ENCODE measurements at places on chromosomes 3 and 15.

GRCh38 chr15:85504749-85505676 is 124.6 kb downstream of the AKAP13 start:
- no peak for DNase-seq

DNA sequence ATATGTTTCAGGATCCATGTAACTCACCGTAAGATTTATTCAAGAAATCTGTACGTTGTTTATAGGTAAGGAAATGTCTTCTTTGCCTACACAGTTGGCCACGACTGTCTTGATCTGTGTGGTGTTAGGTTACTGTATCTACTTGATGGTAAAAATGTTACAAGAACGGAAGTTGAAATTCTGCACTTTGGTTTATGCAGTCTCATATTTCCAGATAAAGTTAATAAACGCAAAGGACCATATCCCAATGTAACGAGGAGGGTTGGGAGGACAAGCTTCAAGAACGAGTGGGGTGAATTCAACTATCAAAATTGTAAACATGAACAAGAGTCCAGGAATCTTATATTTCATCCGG is 1.0 kb downstream of the USF3 start:
- no peak for DNase-seq

DNA sequence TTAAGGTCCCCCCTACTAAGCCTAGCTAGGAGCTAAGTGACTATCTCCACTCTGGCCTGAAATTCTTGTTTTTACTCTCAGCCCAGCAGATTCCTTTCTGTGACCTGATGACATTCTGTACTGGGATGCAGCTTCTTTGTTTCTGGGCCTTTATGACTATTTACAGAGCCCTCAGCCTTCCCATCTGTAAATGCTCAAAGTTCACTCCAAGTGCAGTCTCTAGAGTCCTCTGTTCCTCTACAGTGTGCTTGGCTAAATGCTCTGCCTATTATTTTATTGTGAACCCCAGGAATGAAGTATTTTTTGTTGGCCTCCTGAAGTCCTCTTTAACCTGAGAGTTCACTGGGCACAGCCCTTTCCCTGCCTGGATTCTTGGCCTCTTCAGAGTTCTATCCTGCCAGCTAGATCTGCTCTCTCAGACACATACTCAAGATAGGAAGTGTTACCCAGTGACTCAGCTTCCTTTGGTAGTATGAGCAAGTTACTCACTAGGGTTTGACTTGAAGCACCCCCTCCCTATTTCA is 278.1 kb upstream of the P2RY1 start:
- DNase-seq = no peak

- no peak for DNase-seq
These were observed 343.0 kb upstream of the THRB start for GRCh38 chr3:24837601-24838000.

GRCh38 chr15:55530861-55531313 is 22.9 kb upstream of the DNAAF4 start:
- no peak for DNase-seq

DNA sequence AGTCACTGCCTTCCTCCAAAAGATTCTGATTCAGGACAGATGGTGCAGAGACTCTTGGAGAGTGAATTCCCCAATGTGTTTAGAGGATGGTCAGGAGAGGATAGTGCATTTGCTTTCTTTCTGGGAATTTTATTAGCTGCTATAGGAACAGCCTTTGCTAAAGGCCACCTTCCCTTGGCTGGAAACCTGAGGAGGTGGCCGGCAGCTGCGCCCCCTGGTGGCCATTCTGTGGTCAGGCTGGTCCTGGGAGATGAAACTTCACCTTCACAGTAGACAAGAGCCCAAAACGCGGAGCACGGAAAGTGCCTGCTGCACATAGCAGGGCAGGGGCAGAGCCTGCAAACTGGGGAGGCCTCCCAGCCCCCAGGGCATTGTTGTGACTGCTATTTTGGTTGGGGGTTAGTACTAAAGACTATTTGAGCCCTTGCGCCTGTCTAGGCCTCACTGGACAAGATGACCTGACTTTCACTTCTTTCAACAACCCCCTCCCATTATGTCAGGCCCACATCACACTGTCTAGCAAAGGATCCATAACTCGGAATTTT is 34.3 kb downstream of the SEC22C start:
- DNase-seq = no peak

DNA sequence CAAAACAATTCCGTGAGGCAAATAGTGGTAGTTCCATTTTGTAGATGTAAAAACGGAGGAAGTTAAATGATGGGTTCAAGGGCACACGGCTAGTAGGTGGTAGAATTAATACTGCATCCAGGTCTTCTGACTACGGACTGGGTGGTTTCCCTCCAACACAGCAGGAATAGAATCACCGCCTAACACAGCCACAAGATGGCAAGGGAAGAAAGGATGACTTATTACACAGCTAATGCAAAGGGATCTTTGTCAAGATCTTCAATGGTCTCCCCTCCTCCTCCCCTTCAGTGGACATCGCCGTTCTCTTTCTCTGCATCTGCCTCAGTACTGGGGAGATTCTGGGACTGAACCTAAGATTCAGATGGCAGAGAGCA is 524 bp upstream of the TOPBP1 start:
- DNase-seq = no peak

GRCh38 chr3:161568671-161569070 is 72.1 kb downstream of the OTOL1 start:
- DNase-seq = no peak

DNA sequence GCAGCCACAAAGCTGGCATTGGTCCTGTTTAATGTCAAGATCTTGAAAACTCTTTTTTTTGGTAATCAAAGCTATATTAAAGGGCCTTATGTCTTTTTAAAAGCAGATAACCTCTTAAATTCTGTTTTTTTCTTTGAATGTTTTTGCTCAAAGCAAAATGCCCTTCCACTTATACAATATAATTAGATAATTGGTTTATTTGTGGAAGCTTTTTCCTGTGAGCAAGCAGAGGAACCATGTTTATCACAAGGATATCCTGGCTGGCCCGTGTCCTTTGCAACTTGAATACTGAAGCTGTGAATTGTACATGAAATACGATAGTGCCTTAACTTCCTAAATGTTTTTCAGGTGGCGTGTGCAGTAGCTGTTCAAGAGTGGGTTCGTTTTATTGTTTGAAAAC is 2.6 kb downstream of the ST3GAL6 start:
- DNase-seq = no peak

GRCh38 chr3:53008932-53009331 is 36.9 kb downstream of the SFMBT1 start:
- no peak for DNase-seq

DNA sequence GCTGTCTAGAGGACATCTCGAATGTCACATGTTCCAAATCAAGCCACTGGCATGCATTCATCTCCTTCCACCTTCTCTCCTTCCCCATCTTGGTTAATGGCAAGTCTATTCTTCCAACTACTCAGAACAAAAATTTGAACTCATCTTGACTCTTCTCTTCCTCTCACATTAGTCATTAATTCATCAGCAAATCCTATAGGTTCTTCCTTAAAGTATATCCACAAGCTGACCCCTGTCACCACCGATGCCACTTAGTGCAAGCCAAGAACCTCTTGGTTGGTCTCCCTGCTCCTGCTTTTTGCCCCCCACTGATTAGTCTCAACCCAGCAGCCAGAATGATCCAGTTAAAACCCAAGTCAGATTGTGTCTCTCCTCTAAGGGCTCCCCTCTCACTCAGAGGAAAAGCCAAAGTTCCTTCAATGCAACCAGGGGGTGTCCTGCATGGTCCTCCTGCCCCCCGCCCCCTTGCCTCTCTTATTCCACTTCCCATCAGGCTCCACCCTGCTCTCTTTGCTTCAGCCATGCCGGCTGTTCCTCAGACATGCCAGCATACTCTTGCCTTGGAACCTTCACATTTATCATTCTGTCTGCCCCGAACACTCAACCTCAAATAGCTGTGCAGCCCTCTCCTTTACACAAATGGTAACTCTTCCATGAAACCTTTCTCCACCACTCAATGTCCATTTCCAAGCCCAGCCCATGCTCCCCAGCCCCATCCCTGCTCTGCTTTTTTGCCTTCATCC is 1.0 kb upstream of the GALNT15 start:
- no peak for DNase-seq

DNA sequence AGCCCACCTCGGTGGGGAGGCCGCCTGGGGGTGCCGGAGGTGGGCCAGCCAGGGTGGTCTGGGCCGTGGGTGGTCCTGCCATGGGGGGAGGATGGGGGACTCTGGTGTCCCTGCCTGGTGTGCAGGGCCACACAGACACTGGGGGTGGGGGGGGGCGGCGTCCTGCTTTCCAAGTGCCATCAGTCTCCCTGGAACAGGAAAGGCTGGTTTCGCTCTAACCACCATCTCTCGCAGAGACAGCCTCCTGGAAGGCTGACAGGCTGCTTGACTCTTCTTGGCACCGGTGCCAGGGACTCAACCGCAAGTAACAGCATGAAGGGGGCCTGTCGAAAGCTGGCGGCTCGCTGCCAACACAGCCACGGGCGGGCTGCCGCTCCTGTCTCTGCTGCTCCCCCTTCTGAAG is 40.3 kb downstream of the RGMA start:
- DNase-seq = no peak

DNA sequence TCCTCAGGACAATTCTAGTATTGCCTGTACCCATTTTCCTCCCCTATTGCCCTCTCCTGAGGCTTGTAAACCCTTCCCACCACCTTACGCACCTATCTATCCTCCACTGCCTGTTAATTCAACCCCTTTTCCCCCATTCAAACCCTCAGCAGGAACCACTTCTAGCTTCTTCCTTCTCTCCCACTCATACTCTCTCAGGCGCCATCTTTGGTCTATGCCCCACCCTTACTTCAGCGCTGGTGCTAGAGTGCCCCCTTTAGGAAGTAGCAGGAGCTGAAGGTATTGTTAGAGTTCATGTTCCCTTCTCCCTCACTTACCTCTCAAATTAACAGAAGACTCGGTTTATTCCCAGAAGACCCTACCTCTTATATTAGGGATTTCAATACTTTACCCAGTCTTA is 121.8 kb upstream of the NLGN1 start:
- DNase-seq = no peak

- DNase-seq = no peak
These were observed 665.9 kb downstream of the SQOR start for GRCh38 chr15:46300716-46301115.

- DNase-seq = no peak
These were observed 302.3 kb upstream of the ICE2 start for GRCh38 chr15:60781211-60781713.

DNA sequence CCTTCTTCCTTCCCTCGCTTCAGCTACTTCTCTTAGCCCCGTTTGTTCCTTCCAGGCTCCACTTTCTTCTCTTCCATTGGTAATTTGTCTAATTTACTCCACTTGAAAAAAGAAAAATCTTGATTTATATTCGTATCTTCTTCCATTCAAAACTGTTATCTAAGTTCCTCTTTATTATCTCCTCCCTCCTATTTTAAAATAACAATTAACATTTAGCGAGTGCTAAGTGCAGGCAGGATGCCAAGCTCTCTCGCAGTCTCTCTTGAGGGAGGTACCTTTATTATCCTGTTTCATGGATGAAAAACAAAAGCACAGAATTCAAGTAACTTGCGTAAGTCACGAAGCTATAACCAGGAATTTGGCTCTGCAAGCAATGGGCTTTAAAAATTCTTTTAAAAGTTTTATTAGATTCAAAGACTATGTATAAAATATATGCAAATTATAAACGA is 418.9 kb upstream of the NAALADL2 start:
- no peak for DNase-seq

DNA sequence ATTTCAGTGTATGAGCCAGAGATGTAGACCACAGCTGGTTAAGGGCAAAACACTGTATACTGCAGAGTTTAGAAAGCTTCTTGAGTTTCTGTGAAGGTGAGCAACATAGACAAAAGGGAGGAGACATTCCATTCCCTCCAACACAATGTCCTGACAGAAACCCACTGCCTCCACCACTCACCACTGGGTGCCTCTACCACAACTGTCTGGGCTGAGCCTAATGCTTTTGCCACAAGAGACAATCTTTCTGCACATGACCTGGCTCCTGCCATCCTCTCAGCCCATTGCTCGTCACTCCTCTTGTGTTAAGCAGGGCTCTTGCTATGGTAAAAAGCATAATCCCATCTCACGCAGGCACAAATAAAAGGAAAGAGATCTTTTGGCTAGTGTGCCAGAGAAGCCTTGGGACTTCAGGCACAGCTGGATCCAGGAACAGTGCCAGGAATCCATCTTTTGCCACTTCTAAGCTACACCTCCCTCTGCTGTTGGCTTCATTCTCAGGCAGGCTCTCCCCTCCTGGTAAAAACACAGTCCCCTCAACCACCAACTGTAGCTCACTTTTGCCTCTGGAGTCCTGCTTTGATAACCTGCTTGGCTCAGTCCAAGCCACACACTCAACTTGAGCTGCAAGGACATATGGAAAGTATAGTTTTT is 140.6 kb upstream of the PRR20G start:
- DNase-seq = no peak

DNA sequence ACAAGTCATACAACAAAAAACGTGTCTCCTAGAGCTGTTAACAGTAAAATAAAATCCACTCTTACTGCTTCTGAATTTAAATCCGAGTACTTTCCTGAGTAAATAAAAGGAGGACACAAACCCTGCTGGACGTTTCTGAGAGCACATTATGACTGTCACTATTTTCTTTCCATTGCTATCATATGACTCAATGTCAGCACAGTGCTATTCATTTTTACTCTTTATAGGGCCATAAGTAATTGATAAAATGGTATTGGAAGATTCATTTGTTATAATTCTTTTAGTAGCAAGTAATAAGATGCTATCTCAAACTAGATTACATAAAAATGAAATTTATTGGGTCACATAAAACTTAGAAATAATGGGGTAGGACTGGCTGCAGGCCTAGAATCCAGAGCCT is 68.6 kb downstream of the ALCAM start:
- no peak for DNase-seq

DNA sequence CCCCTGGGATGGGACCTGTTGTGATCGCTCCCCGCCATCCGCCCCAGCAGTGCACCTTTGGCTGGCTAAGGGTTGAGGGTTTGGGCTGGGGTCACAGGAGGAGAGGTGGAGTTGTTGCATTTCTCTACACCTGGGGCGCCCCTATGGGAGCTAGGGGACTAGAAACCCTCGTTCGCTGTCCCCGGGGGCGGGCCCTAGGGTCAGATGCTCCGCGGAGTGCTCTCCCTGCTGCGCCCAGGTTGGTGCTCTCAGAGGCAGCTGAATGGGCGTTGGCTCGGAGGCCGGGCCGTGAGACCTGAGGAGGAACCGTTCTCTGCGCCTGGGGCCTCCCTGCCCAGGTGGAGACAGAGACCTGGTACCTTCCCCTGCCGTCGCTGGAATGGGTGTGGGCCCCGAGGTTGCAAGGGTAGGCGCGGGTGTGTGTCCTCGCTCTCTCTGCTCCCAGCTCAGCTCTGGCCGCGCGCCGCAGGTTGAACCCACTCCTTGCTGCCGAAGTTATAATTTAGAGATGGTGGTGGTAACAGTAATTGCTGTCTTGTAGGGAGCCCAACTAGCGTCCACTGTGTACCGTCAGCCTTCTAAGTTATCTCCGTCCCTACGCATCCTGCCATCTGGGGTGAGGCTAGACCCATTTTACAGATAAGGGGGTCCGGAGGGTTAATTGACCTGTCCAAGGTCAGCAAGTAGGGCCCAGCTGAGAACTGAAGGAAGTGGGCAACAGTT is 965 bp downstream of the FLNB start:
- no peak for DNase-seq

GRCh38 chr3:115693868-115694267 is 70.6 kb downstream of the GAP43 start:
- DNase-seq = no peak
